Stimulated activated CD4-positive, alpha-beta T cell treated with anti-CD3 and anti-CD28 coated beads, Interleukin-1b, Interleukin-23, amount 100 ng/mL, for 24 hours (primary cell): ENCODE measurements at places on chromosomes 1 and 21.

DNA sequence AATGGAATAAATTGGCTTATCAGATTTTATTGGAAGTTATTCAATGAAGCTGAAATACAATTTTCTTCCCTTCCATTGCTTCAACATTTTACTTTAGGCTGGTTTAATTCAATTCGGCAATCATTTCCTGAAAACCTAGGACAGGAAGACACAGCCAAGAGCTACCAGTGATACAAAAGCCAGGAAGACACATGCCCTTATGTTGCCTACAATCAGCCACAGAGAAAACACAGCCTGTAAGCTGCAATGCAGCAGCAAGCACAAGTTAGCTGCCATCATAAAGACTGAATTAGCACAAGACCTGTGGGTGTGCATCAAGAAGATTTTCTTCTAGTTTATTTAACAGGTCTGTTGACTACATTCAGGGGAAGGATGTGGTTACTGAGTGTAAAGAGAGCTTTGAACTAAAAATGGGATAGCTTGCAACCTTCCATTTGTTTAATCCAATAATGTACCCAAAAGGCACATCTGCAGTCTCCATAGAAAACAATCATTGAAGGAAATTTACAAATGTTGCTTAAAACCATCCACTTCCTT, 193.8 kb downstream of the KCNH1 start:
- no peak for DNase-seq

DNA sequence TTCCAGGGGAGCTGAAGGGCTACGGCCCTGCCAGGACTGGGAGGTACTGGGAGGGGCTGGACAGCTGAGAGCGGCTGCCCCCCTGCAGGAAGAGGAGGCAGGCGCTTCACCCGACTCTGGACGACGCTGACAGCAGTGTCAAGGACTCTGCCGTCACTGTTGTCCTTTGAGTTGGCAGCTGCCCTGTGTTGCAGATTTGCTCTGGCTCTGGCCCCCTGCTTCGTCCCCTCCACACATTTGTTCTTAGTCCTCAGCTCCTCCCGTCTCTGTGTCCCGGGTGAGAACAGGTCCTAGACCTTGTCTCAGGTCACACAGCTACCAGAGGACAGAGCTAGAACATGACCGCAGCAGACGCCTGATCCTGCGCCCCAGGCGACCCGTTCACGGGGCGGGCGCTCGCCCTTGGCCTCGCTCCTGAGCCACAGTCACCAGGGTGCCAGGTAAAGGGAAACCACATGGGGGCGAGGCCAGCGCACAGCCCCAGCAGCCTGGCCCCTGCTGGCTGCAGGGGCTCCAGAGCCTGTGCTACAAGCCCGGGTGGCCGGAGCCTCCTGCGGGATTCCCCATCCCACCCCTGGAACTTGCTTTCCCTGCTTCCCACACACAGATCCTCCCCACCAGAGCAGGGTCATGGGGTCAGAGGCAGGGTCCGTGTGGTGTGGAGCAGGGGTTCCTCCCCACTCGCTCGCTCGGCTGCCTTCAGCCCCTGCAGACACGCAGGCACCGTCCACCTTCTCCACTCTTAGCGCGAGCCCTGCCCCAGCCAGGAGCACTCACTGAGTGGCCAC, 10.7 kb upstream of the NPHP4 start:
- DNase-seq = no peak

DNA sequence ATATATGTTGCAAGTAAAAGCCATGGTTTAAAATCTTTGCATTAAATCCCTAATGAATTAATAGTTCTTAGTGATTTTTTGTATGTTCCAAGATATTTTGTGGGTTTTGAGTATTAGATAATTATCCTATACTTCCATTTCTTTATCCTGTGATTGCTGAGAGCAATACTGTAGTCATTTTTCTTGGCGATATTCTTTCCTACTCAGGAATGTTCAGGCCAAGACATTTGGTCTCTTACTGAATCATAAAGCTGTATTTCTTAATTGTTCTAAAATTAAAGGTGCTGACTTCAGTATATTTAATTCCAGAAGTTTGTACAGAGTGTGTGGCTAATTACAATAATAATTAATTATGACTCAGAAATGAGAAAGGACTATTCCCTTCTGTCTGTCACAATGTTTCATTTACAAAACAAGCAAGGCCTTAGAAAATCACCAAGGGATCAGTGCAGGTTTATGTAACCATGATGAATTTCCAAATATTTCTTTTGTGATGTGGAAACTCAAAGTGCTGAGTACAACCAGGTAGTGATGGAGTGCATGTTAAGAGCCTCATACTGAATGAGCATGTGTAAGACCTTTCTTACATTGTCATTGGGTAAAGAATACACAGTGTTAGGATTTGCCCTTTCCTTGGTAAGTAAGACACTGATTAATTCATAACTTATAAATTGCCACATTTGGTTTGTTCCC, 161.2 kb downstream of the HMCN1 start:
- no peak for DNase-seq

- DNase-seq = no peak
Observed at GRCh38 chr1:7292036-7292681, 478.9 kb upstream of the VAMP3 start.

DNA sequence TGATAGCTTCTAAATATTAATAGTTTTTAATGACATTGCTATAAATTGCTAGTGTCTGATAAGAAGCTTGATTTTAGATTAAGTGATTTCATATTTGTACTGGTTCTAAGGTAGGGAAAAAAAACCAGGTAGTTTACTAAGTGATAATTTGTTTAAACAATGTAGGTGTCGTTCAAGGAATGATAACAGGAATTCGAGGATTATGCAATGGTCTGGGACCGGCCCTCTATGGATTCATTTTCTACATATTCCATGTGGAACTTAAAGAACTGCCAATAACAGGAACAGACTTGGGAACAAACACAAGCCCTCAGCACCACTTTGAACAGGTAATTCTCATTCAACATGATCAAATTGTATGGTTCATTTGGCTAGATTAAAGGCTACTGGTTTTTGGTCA, 52.4 kb downstream of the SASS6 start:
- no peak for DNase-seq

DNA sequence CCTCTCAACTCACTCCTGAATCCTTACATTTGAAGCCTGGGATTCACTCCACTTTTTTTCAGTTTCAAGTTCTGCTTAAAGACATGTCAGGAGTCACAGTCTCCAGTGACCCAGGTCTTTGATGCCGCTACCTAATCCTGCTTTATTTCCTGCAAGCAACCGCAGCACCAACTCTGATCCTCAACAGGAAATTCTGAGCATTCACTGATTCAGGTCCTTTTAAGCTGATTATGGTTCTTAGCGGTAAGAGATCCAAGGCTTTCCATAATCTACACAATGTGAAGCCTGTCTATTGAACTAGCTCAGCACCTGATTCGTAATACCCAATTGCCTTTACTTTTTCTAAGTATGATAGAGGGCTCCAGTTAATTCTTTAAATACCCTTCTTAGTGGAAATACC, 43.7 kb upstream of the PIGC start:
- no peak for DNase-seq

- DNase-seq = no peak
Observed at GRCh38 chr1:153735090-153735420, 7.2 kb downstream of the INTS3 start.

DNA sequence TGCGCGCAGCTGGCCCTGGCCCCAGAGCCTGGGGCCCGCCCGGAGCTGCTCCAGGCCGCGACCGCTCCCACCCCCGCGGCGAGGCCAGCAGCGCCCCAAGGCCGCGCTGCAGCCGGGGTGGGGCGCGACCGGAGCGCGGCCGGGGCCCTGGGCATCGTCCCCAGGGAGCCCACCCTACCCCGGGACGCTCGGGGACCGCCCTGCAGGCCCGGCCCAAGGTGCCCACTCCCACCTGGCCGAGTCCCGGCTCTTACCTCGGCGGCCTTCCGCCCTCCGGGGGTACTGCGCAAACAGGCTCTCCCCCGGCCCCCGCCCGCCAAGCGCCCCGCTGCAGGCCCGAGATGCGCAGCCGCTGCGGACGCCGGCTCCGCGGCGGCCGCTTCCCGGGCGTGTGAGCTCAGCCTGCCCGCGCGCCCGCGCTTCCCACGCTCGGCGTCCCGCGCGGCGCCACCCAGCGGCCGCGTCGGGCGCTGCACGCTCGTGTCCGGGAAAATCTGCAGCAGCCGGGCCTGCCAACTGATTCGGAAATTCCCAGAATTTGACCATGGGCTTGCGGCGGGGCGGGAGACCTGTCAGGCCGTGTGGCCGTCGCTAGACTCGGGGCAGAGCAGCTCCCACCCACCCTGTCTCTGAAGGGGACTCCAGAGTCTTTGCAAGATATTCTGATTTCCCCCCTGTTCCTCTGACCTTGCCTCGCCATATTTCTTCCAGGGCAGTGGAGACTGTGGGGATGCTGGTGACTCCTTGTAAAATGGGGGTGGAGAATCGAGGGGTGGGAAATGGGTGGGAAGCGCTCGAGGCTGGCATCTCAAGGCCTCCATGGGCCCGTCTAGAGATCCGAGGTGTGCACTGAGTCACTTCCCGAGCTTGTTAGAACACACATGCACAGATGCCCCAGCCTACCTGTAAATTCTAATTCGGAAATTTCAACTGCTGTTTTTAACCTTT, 41.9 kb downstream of the CD34 start:
- DNase-seq = peak; percentile 47

- no peak for DNase-seq
Observed at GRCh38 chr1:77057994-77058585, 161.1 kb downstream of the PIGK start.

GRCh38 chr1:7352364-7352763, 418.7 kb upstream of the VAMP3 start:
- DNase-seq = no peak

- no peak for DNase-seq
Observed at GRCh38 chr1:185916861-185917260, 182.7 kb downstream of the HMCN1 start.

GRCh38 chr1:6343506-6344405, 49.8 kb downstream of the ACOT7 start:
- peak; percentile 41 for DNase-seq

- no peak for DNase-seq
Observed at GRCh38 chr1:33713058-33713877, 150.6 kb upstream of the HMGB4 start.

GRCh38 chr1:6584126-6585080, 4.6 kb downstream of the ZBTB48 start:
- no peak for DNase-seq

DNA sequence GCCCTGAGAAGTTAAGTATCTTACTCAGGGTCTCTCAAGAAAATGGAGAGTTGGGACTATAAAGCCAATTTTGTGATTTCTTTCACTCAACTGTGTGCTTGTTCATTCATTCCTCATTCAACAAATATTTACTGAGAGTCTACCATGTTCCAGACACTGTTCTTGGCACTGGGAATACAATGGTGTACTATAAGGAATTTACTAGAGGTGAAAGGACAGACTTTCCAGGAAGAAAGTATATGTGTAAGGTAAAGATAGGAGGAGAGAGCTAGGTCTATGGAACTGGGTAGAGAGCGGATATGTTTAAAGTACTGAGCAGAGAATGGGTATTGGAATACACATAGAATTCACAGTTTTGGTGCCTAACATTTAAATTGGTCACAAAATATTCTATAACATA, 42.3 kb downstream of the ZNHIT6 start:
- DNase-seq = no peak

- DNase-seq = no peak
Observed at GRCh38 chr1:15123270-15123669, 30.3 kb upstream of the TMEM51 start.

DNA sequence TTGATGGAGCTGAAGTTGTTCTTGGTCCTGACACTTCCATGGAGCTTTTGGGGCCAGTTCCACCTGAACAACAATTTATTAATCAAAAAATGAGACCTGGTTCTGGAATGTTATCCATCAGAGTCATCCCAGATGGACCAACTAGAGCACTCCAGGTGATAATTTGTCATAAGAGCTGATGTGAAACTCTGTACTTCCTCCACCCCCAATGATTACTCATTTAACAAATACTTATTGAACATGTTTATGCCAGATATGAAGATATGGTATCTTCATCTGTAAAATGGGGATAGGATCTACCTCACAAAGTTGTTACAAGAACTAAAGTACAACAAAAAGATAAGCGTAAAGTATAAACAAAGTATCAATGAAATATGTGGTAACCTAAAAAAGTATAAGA, 153.2 kb downstream of the VPS13D start:
- no peak for DNase-seq

DNA sequence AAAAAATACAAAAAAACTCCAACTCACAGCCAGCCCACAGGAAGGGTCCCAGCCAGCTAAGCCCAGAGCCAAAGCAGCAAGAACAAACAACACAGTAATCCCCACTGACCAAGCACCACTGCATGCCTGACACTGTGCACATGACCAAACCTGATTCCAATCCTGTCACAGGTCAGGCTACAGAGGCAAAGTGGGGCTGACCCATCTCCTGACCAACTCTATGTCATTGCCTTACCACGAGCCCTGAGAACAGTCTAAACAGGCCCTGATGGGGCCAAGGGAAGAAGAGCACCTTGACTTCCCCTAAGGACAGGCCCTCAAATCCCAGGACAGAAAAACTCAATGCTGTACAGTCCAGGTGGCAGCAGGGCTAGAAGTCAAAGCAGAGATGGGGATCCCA, 2.4 kb downstream of the LSS start:
- no peak for DNase-seq

- peak; percentile 26 for DNase-seq
Observed at GRCh38 chr1:108646648-108647269, 14.1 kb downstream of the HENMT1 start.

DNA sequence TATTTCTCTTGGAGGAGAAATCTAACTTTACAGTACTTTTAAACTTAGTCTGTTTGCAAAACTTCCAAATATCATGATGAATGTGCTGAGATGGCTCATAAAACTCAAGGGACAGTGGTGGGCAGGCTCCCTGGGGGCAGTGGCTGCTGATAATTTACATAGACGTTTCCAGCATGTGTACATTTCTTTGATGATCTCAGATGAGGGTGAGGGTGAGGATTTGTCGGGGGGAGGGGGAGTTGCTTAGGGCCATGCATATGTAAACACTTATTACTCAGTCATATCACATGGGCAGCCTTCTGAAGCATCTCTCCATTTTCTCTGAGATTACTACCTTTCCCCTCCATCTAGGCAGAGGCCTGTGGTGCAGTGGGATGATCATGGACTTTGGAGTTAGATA, 152.9 kb upstream of the HMGB4 start:
- DNase-seq = no peak

DNA sequence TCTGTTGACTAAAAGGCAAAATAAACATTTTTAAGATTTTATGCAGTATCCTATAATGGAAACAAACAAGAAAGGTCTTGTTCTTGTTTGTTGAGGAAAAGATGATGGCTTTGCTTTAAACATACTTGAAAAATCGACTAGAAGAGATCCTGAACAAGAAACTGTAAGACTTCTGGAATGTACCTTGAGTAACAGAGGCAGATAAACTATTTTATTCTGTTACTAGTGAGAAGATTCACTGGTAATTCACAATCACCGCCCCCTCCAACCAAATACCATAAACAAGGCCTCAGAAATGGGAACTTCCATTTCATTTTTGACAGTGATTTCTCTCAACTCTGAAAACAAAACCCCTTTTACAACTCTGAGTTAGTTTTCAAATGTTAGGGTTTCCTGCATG, 18.1 kb downstream of the TSEN15 start:
- DNase-seq = no peak

DNA sequence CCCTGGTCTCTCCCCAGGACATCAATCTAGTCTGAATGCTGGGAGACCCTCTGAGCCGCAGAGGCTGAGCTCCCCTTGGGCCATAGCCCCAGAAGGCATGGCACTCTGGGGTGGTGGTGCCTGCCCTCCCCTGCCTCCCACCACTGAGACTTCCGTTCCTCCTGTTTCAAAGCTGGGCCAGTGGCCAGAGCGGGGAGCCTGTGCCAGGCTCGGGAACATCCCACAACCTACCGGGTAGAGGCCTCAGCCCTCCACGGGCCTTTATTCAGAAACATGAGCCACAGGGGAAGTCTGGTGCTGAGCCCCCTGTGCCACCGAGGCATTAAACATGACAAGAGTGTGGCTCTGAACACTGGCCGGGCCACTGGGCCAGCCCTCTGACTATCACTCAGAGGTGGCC, 8.1 kb downstream of the CCDC24 start:
- DNase-seq = no peak
